ENCODE measurements at places on chromosomes 6 and 20.

GRCh38 chr6:29232725-29233124 lies 62.0 kb downstream of the OR2J2 start:
- DNase-seq, result no peak

- no peak for DNase-seq
These were observed 33.2 kb downstream of the HLA-DRA start for GRCh38 chr6:32472781-32473375.

DNA sequence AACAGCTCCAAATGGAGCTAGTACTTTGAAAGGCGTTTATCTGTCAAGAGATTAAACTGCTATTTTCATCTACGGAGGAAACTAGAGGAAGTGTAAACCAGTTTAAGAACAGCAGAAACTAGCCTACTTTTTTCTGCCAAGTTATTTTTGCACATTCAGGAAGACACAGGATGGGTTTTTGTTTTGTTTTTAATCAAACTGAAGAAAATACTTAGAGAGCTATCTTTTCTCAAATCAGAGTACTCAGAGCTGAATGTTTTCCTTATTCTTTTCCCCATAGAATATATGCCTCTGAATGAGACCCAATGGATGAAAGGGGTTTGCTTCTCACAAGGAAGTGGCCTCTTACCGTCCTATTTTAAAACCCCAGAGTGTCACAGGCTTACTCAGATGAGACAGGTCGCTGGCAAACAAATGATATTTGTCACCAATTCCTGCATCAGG lies 538.5 kb downstream of the CD83 start:
- no peak for DNase-seq

- DNase-seq, result no peak
These were observed 1.7 kb upstream of the PDE10A start for GRCh38 chr6:165664559-165665383.

DNA sequence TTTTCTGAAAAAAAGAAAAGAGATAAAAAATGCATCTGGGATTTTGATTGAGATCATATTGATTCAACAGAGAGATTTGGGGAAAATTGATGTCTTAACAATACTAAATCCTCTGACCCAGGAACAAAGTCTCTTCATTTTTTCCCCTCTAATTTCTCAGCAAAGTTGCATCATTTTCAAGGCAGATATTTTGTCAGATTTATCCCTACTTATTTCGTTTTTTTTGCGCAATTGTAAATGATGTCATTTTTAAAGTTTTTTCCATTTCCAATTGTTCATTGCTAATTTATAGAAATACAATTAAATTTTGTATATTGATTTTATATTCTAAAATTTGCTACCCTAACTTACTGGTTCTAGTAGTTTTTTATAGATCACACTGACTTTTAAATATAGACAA lies 97.7 kb upstream of the TMEM170B start:
- no peak for DNase-seq

DNA sequence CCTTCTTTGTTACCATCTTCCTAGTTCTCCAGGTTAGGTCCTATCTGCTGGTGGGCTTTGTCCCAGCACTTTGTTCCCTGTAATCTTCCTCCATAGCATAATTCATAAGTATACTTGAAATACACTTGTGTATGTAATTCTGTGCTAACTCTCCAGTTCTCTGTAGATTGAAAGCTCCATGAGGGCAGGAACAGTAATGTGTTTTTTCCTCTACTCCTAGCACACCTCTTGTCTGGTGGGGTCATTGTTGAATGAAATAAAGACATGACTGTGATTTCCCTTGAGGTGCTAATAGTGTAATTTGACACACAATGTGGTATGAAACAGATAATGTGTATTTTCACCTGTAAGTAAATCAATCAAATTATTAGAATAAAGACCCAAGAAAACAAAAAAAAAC lies 30.0 kb downstream of the MAP3K4 start:
- no peak for DNase-seq

- DNase-seq, result no peak
These were observed 7.5 kb upstream of the GTF3C6 start for GRCh38 chr6:110951008-110951407.

DNA sequence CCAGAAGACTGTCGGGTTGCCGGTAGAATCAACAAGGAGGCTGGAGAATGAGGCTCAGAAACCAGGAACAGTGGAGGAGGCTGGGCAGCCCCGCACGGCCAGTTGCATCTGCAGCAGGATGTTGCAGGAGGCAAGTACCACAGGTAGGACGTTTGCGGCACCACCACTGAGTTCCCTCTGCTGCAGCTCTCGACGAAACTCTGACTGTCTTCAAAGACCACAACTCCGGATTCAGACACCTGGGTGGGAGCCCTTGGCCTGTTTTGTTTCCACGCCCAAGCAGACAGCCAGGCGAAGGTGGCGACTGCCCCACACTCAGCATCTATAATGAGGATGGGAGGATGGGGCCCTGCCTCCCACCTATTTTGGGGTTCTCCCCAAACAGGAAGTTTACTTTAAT lies 218.2 kb downstream of the ZDHHC14 start:
- DNase-seq, result no peak

GRCh38 chr6:157800420-157801237 lies 22.4 kb upstream of the SNX9 start:
- DNase-seq, result no peak

DNA sequence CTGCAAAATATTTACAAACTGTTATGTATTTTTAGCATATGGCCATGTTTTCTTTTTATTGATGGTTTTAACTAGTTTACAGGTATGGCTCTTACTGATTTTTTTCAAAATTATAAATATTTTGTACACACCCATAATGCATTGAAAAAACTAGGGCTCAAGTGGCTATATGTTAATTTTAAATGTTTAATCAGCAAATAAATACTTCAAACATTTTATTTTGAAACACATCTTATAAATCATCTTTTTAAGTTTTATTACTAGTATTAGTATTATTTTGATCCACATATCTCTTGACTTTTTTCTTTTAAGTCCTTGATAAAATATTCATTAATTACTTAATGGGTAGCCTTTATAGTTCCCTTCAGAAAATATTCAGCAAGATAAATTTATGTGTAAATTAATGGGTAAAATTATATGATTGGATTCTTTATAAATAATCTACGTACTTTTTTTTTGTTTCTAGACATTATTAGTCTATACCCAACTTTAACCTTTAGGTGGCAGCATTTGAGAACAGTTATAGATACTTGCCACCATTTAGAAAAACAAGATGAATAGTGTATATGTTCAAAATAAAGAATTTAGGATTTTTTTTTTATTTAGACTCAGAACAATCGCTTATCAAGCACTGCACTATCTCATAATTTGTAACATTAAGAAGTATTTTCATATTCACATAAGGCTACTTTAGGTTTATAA lies 241.9 kb downstream of the ADGRB3 start:
- no peak for DNase-seq

GRCh38 chr6:110563711-110564110 lies 87.3 kb upstream of the SLC22A16 start:
- DNase-seq, result no peak

- no peak for DNase-seq
These were observed 272.1 kb downstream of the ZFAND3 start for GRCh38 chr6:38091613-38092012.

DNA sequence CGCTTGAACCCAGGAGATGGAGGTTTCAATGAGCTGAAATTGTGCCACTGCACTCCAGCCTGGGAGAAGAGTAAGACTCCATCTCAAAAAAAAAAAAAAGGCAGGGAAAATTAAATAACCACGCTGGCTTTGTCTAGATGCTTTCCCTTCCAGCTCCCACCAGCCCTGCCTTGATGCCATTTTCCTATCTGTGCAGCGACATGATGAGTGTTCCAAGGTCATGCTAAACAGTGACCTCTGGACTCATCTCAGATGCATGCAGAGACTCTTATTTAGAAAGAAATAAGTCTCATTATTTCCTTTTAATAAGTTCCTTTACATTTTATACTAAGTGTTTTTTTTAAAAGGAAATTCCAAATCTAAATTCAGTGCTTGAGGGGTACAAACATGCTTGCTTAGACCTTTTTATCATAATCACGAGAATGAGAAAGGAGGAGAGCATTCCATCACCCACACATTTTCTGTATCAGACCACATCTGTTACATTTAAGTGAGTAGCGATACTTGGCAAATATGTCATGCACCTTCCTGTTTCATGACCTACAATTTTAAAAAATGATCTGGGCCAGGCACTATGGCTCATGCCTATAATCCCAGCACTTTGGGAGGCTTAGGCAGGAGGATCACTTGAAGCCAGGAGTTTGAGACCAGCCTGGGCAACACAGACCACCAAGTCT lies 101.1 kb upstream of the RREB1 start:
- no peak for DNase-seq
